T follicular helper cell (primary cell): ENCODE measurements at places on chromosomes 16 and 17.

DNA sequence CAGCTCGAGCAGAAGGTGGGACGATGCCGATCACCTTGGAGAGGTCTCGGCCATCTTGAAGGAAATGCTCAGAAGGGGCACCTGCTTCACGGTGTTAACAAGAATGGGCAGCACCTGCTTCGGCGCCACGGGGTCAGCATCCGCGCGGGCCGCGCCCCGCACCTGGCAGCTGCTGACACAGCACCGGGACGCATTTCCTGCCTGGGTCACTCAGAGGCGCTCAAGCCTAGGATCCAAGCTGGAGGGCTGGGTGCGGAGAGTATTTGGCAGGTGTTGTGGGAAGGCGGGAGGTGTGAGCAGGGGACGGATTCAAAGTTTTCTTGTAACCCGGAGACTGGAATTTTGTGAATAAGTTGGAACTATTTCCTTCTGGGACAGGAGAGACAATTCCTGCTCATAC is 39.3 kb upstream of the AKTIP start:
- no peak for DNase-seq

GRCh38 chr17:74354123-74354522 is 7.5 kb downstream of the BTBD17 start:
- peak; percentile 28 for DNase-seq

DNA sequence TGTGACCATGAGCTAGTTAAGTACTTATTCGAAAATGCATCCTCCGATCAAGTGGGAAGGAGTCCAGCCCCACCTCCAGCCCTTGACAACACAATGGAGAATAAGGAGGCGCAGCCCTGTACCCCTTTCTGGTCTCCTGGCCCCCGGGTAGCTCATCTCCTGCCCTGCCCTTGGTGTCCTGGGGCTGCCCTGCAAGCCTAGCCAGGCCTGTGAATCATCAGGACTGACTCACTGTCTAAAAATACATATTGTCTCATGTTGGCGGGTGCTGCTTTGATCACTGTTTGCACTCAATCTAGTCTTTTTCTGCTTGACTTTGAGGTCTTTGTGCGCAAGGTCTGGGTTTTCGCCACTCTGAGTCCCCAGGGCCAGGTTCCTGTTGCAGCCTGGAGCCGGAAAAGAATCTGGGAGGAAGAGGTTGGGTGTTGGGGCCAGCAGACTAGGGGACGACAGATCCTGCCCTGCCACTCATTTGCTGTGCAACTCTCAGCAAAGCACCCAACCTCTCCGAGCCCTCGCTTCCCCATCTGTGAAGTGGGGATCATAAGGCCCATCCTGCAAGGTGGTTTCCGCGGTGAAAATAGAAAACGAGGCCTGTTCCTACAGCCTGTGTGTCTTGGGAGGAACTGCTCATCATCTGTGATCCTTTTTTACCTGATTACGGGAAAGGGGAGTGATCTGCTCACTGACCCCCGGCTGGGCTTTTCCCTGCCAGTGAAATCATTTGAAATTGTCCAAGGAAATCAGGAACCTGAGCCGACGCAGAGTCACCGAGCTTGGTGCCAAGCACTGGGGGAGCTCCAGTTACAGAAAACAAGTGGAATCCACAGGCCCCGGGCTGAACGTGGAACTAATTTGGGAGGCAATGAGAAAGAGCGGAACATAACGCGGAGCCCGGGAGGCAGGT is 230.4 kb downstream of the PARN start:
- DNase-seq = no peak

GRCh38 chr17:76026714-76027158 is 370 bp downstream of the EVPL start:
- DNase-seq = no peak

DNA sequence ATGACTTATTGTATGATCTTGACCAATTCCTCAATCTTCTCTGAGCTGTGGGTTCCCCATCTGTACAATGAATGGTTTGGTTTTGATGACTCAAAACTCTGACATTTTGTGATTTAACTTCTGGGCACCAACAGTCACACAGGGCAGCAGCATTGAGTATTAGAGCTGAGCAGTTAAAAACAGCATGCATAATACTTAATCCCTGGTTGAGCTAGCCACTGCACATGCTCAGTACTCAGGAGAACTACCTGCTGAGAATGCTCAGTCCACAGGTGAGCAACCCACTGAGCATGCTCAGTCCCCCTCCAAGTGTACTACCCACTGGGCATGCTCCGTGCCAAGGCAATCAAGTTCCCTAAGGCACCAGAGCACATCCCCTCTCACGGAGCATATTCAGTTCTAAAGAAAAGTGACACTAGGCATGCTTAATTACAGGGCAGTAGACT is 68.7 kb downstream of the AIPL1 start:
- no peak for DNase-seq

DNA sequence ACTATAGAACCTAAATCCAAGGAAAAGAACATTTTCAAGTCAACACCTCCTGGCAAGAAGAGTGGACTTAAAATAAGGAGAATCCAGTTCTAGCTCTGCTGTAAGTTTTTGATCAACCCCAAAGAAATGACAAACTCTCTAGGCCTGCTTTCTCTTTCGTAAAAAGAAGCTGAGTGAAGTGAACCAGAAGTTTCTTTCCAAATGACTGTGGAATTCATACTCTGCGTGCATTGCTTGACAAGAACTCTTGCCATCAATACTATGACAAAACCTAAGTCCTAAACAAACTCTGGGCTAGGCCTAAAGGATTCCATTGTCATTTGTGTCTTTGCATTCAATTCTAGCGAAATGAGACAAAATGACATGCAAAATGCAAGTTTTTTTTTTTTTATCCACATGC is 187.5 kb upstream of the SOX9 start:
- DNase-seq = no peak

DNA sequence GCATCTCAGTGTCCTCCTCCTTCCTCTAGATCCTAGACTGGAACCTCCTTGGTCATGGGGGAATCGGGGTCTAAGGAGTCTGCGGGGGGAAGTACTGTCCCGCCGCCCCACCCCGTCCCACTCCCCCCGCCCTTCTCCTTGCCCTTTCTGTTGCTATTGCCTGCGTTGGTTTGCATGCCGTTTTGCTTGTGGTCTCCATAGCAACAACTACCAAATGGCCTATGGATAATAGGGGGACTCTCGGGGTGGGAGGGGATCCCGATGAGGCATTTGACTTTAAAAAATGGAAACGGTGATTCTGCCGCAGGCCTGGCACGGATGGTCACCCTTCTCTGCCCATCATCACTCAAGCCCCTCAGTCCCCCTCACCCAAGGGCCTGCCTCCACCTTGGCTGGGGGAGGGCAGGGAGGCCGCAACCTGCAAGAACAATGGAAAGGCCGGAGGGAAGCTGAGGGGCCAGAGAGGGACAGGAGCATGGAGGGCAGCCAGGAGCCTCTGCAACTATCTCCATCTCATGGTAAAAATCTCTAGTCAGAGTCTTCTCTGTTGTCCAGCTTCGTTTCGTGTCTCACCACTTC is 231.4 kb upstream of the TNRC6C start:
- DNase-seq = no peak

DNA sequence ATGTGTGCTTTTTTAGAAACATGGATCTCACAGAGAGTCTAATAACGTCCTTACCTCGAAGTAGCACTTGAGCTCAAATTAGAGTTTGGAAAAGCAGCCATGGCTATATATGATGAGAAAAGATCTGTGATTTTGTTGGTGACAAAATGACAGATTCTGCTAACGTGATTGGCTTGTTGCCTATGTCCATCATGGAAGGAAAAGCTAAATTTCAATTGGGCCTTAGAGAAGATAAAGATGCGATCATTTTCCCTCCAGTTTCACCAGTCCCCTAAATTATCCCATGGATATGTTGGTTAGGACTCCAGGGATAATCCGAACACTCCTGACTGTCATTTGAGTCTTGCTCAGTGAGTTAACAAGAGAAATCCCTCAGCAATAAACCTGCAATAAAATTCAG is 175.8 kb downstream of the C16orf95 start:
- DNase-seq = no peak

GRCh38 chr16:2195322-2196161 is 863 bp downstream of the CASKIN1 start:
- no peak for DNase-seq

- no peak for DNase-seq
These were observed 141.2 kb downstream of the WWOX start for GRCh38 chr16:78240459-78241222.
